ENCODE measurements at places on chromosomes 6 and 20.

- no peak for DNase-seq
Measured at GRCh38 chr20:61311656-61312387, 59.8 kb downstream of the CDH4 start.

DNA sequence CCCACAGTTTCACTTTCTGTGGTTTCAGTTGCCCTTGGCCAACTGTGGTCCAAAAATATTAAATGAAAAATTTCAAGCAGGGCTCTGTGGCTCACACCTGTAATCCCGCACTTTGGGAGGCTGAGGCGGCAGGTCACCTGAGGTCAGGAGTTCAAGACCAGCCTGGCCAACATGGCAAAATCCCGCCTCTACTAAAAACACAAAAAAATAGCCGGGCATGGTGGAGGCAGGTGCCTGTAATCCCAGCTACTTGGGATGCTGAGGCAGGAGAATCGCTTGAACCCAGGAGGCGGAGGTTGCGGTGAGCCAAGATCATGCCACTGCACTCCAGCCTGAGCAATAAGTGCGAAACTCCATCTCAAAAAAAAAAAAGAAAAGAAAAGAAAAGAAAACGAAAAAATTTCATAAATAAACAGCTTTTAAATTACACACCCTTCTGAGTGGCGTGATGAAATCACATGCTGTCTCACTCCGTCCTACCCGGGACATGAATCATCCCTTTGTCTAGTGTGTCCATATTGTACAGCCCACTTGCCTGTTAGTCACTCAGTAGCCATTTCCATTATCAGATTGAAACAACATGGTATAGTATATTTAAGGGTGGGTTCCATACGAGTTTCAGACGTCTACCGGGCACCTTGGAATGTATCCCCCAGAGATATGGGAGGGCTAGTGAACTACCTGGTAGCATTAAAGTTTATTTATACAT lies 11.7 kb downstream of the PTPRK start:
- no peak for DNase-seq

GRCh38 chr6:163588220-163588919 lies 173.9 kb downstream of the QKI start:
- no peak for DNase-seq

DNA sequence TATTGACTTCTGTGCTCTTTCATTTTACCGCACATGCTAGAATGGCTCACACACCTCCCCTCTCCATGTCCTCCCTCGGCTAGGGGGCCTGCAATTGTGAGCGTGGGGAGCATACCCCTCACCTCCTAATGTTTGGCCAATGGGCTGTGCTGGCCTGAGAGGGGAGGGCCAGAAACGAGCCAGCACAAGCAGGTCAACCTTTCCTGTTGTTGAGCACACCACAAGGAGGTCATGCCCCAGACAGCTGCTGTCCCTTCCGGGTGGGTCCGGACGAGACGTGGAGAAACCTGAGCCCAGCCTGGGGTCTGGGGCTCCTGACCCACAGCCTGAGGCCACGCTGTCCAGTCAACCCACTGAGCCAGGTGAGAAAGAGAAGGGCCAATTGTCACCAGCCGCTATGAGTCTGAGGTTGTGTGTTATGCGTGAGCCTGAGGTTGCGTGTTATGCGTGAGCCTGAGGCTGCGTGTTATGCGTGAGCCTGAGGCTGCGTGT lies 77.4 kb downstream of the TTLL2 start:
- no peak for DNase-seq

DNA sequence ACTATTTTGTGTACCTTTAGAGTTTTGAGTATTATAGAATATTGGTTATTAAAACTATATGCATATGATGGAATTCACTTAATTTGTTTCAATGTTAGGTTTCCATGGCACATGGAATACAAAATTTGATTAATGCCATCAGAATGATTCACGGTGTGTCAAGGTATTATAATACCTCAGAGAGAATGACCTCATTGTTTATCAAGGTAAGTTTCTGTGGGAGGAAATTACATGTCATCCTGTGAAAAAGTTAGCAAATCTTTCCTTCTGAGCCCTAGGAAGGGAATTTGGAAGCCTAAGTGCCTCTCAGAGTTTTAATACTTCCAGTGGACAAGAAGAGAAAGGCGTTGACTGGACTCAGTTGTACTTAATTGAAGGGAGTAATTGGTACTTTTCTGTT lies 40.8 kb downstream of the DNAH8 start:
- DNase-seq: no peak

DNA sequence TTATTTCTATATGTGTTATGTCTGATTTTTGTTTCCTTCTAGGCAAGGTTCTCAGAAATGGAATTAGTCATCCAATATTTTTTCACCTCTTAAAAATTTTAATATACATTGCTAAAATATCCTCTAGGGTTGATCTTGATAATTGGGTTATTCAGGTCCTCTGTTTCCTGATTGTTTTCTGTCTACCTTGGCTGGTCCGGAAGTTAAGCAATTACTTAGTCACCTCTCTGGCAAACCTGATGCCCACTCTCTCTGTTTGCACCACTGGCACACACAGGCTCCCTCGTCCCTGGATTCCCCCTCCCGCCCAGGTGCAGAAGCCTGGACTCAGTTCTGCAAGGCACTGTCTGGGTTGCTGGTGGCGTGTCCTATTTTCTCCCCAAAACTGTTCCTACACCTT lies 27.7 kb downstream of the CST9L start:
- DNase-seq: no peak

GRCh38 chr20:51211191-51211590 lies 188.3 kb upstream of the KCNG1 start:
- DNase-seq: no peak

DNA sequence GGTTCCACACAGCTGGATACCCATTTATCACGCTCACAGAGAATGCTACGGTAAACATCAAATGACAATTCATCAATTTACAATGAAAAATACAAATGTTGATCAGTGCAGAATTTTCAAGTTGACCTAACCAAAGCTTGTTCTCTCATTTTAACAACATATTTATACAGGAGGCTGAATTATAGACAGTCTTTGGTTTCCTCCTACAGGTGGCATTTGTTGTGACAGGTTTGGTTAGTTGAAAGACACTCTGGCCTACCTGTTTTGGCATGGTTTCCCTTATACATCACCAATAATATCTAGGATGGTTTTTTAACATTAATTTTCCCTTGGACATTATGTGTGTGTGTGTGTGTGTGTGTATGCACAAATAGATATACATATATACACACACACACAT lies 642.5 kb upstream of the MMS22L start:
- DNase-seq: no peak

- no peak for DNase-seq
Measured at GRCh38 chr6:163706500-163707087, 292.1 kb downstream of the QKI start.

GRCh38 chr6:164025180-164025579 lies 610.7 kb downstream of the QKI start:
- no peak for DNase-seq

GRCh38 chr20:25496165-25496967 lies 88.9 kb downstream of the GINS1 start:
- DNase-seq: no peak

GRCh38 chr20:51760905-51761546 lies 7.2 kb downstream of the ATP9A start:
- DNase-seq: no peak

DNA sequence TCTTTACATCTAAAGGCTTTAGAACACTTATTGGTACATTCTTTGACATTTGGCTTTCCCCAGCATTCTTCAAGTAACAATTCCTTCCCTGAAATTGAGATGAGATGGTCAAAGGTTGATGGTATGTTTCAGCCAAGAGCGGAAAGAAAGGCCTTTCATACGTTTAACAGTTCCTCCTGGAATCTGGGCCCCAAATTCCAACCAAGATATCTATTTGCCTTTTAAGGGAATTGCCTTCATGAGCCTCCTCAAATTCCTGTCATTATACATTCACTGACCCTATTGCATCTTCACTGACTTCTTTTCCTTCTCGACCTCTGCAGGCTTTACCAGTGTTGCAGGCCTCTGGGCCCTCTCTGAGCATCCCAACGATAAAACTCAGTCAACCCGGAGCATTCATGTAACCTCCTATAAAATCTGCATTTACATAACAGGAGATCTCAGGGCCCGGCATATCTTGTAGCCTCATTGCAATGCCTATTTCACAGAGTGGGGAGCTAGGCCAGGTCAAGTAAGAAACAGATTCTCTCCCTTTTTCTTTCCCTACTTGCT lies 18.3 kb upstream of the WFDC9 start:
- DNase-seq: no peak

- peak; percentile 93 for DNase-seq
Measured at GRCh38 chr20:45320948-45321595, 13.0 kb upstream of the MATN4 start.

DNA sequence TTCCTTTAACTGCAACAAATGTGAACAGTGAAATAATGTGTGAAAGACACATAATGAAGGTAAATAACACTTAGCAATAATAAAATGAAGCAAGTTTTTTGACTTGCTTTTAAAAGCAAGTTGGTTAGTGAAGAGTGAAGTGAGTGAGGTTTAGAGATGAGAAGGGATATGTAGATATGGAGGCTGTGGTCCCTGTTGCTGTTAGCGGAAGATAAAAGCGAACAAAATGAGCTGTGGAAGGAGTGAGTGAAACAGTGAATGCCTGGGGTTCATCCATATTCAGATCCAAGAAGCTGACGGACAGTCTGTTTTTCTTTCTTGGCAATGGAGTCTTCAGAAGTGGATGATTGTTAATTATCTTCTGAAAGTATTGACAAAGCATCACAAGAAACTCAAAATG lies 23.5 kb downstream of the ZBTB9 start:
- no peak for DNase-seq

- DNase-seq: peak; percentile 68
Measured at GRCh38 chr20:36035745-36036144, 67.4 kb downstream of the CNBD2 start.

GRCh38 chr6:83707829-83708545 lies 914 bp downstream of the SNAP91 start:
- DNase-seq: no peak

- no peak for DNase-seq
Measured at GRCh38 chr20:33437141-33437911, 6.2 kb downstream of the SNTA1 start.

GRCh38 chr6:15876406-15876805 lies 213.6 kb upstream of the DTNBP1 start:
- peak; percentile 95 for DNase-seq

GRCh38 chr6:147711476-147711875 lies 203.0 kb downstream of the SAMD5 start:
- DNase-seq: no peak

- no peak for DNase-seq
Measured at GRCh38 chr6:165766457-165766856, 103.4 kb upstream of the PDE10A start.

GRCh38 chr6:107115695-107116327 lies 496 bp upstream of the BEND3 start:
- DNase-seq: no peak

GRCh38 chr20:59146780-59147565 lies 16.6 kb upstream of the ZNF831 start:
- DNase-seq: no peak

DNA sequence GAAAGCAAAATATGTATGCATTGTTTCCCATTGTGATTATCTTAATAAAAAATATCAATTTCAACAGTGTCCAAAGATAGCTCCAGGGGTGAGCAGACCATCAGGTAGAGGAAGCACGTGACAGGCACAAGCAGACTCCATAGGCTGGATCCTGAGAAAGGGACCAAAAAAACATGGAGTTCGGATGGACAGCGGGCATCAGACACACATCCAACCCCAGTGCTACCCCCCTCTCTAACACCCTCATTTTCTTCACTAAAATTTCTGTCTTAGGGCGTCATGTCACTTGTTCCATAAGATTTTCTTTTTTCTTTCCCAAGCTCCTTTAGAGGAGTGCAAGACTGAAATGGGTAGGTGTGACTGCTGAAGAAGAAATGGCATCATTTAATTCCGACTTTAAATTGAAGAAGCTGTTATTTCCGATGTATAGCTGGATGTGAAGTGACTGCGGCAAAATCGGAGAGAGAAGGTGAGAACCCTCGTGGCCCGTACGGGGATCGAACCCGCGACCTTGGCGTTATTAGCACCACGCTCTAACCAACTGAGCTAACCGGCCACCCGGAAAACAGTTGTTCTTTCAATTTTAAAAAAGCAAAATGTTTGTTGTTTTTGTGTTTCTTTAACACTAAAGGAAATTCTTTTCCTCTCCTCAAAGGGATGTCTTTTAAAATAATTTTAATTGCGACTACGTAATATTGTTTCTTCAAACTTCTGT lies 10.3 kb upstream of the PRSS16 start:
- no peak for DNase-seq

Data from MV-4-11 (cell line).